ENCODE measurements at places on chromosomes 16 and 17.
A peak's percentile ranks its signal among the peaks of the same experiment; 100 is the strongest.

DNA sequence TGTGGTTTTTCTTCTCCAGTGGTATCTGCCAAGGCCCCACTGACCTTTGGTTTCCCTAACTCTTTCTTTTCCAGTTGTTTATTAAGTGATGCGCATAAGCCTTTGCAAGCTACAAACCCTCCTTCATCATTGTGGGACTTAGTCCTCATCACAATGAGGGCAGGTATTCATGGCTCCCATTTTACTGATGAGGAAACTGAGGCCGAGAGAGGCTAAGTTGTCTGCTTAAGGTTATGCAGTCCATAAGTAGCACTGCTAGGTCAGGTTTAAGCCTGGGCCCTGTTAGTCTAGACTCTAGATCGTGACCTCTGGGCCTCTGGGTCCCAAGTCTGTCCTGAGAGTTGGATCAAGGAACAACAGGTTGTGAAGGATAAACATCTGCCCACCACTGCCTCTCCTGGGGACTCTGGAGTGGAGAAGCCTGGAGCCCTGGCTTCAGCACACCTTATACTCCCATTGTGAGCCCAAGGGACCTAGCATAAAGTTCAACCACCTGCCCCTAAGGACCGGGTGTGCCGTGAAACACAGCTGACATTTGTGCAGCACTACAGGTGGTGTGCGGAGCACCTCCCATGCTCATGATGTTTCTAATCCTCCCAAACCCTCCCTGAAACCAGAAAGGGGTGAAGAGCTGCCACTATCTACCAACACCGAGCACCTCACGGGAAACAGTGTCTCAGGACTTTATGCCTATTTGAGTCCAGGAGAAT lies 5.2 kb upstream of the KCNH6 start:
- no peak for DNase-seq

DNA sequence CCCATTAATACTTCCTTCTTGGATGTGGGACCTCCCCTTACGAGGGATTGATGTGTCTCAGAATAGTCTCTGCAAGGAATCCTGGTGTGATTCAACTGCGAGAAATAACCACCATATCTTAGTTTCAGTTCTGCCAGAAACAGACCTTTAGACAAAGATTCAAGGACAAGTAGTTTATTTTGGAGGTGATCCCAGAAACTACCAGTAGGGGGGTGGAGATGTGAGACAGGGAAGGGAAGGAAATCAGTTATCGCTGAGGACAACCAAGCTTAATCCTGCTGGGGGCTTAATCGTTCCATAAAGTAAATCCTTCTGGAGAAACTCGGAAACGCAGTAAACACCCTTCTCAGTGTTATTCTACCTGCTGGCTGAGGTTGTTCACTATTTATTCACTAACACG lies 5.0 kb upstream of the SDR42E1 start:
- no peak for DNase-seq

GRCh38 chr17:3007651-3008121 lies 55.7 kb downstream of the OR1D5 start:
- no peak for DNase-seq

- no peak for DNase-seq
Observed at GRCh38 chr17:18230288-18231141, 5.1 kb downstream of the LLGL1 start.

DNA sequence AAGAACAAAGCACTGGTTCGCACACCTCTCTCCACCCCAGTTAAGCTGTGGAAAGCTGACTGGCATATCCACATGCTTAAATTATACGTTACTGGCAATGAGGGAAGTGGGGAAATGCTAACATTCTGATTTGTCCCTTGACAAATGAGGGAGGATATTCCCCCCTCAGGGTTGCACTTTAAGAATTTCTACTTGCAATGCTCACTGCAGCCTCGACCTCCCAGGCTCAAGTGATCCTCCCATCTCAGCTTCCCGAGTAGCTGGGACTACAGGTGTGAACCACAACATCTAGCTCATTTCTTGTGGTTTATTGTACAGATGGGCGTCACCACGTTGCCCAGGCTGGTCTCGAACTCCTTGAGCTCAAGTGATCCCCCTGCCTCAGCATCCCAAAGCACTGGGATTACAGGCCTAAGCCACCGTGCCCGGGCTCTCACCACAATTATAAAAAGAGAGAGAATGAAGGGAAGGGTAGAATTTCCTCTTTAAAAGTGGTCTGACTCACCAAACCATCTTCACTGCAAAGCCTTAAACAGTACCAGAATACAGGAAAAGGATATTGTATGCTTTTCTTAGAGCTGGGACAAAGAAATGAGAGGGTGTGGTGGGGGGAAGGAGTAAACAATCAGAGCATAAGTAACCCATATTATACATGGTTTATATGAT lies 38.9 kb downstream of the KANSL1 start:
- DNase-seq: no peak

DNA sequence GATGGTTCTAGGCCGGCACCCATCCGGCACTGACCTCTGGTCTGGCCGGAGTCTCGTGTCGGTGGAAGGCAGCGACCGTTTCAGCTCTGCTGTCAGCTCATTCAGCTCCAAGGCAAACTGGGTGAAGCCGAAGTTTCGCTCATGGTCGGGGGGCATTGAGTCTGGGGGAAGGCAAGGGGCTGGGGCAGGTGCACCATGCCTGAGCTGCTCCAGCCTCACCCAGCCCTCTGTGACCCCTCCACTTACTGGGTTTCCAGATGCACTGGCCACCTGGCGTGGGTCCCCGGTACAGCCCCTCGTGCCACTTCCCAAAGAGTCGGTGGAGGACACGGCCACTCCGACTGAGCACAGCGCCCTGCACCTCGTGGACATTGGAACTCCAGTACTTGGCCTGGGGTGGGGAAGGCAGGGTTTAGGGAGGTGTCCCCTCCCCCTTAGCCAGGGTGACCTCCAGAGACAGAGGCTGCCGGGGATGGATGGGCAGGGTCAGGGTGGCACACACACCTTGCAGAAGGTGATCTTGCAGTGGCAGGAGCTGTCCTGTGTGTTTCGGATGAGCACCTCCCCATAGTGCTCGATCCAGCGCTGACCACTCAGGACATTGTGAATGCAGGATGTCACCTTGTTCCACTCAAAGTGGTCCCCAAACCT lies 12.6 kb downstream of the OSBPL7 start:
- no peak for DNase-seq

GRCh38 chr17:79833110-79833450 lies 6.2 kb downstream of the CBX4 start:
- no peak for DNase-seq

DNA sequence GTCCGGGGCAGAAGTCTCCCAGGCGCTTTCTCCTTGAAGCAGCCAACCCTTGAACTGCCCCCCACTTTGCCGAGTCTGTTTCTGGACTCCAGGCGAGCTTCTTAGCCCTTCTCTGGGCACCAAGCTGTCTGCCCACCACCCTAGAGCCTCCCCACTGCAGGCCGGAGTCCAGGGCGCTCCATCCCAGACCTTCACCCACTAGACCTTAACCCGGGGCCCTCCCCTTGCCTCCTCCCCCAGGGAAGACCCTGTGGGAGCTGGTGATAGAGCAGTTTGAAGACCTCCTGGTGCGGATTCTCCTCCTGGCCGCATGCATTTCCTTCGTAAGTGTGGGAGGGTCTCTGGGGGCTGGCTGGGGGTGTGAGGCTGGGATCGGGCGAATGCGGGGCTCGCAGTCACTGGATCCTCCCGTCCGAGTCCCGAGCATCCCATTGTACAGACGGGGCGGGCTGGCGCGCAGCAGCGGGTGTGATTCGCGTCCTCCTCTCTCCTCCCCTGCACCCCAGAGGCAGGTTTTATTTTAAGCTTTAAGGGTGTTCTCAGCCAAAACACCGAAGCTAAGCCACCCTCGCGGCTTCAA lies 1.1 kb downstream of the ATP2A1 start:
- DNase-seq: no peak

GRCh38 chr16:66717776-66718175 lies 21.2 kb upstream of the CMTM4 start:
- DNase-seq: no peak

GRCh38 chr16:60811051-60811608 lies 1225.1 kb downstream of the CDH8 start:
- DNase-seq: no peak

- DNase-seq: no peak
Observed at GRCh38 chr17:80358861-80359260, 56.1 kb upstream of the ENDOV start.

GRCh38 chr16:53433509-53433908 lies 762 bp upstream of the RBL2 start:
- DNase-seq: no peak

DNA sequence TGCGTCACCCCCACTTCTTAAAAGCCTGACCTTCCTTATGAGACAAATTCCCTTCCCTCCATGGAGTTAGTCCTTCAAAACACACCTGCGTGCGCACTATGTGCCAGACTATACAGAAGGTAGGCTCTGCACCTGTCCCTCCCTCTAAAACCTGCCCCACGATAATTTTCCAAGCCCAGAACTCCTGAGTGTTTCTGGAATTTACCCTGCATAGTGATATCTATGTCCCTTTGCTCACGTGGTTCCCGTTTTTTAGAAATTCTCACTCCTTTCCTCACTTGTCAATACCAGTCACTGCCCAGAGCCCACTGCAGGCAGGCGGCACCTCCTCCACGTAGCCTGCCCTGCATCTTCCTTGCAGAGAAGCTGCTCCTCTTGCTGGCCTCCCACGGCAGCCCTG lies 82.2 kb downstream of the SLC6A2 start:
- DNase-seq: no peak

DNA sequence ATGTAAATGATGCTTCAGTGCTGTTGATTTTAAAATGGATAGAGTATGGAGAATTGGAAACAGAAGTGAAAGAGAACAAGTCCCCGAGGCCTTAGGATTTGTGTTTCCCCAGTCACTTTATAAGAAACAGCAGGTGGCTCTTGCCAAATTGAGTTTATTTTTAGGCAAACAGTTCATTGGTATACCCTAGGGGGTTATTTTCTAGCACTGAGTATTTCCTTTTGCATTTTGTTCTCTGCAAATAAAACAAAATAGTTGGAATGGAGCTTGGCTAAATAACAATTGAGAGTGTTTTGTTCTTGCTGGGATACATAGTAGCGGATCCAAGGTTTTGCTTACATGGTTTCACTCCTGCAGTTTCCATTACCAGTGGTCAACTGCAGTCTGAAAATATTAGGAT lies 591.1 kb upstream of the C16orf82 start:
- no peak for DNase-seq

- DNase-seq: no peak
Observed at GRCh38 chr16:10405386-10405939, 19.6 kb downstream of the ATF7IP2 start.

DNA sequence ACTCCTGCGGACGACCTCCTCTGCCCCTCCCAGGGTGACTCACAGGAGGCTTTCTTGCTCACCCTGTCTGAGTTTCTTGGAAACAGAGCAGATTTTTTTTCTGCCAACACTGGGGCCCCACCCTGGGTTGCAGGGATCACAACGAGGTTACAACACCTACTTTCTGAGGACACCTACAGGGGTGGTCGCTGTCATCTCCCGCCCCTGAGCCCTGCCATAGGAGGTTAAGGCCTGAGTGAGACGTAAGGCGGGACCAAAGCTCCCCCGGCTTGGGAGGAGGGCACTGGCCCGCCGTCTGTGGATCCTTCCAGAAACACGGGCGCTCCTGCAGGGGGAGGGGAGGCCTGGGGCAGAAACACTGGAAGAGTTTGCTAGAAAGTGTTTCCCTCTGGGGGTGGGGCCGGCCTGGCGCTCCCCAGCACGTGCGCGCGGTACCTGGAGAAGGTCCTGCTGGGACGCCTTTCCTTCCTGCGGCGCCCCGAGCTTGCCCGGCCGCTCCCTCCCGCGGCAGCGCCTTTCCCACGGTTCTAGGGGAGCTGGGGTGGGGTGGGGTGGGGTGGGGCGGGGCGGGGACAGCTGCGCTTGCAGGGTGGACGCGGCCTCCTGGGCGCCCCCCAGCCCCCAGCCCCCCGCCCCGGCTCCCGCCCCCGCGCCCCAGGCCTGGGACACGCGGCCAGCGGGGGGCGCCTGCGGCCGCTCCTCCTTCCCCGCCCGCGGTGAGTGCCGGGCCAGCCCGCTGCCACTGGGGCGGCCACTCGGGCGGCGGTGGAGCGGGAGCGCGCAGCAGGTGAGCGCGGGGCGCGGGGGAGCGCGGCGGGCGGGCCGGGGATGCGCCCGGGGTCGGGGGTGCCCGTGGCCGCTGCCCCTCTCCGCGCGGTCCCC lies 20.7 kb upstream of the ADCY7 start:
- peak; percentile 41 for DNase-seq

- no peak for DNase-seq
Observed at GRCh38 chr17:79971651-79972050, 64.0 kb downstream of the TBC1D16 start.

DNA sequence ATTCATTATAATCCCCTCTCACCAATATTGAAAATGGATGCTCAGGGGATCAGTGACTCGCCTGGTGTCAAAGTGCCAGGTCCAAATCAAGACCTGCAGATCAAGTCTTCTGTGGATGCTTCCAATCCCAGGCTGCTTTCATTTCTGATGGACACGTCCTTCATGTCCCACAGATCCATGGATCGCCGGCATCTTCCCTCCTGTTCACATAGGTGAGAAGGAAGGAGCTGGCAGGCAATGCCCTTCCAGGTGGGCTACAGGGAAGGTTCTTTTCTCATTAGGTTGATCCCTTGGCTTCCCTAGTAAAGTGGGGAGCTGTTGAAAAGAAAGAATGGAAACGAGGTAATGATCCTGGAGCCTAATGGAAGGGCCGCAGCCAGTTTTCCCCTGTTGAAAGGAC lies 159.7 kb upstream of the RPH3AL start:
- DNase-seq: no peak

DNA sequence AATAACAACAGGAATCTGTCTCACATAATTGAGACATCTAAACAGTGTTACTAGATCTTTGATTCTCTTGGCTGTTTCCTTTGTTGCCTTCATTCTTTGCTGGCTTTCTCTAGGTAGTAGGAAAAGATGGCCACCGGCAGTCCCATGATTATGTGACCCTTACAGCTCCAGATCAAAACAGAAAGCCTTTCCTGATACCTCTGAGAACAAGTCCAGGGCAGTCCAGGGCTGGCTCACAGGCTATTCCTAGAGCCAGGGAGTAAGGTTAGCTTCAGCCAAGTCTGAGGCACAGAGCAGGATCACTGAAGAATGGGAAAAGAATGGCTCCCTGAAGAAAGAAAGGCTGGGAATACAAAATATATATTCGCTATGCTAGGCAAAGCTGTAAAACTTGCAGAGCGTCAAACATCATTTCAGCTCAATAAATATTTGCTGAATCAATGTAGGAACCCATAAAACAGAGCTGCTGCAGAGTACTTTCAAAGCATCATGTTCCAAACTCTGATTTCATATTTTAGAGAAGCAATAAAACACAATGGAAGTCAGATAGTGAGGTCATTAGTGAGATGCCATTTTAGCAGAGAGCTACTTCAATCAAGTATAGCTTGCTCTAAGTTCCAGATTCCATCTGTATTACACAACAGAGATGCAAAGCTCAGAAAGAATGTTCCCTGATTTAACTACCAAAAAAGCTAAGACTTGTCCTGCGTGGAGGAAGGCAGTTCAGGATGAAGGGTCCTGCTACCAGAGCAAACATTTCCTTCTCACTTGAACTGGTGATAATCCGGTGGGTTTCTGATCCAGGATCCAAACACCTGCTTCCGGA lies 23.4 kb downstream of the ADAT1 start:
- no peak for DNase-seq
